NCI-H1436 treated with DMSO at 0.1 percent for 48 hours (cell line): ENCODE measurements at places on chromosomes 11 and 22.

DNA sequence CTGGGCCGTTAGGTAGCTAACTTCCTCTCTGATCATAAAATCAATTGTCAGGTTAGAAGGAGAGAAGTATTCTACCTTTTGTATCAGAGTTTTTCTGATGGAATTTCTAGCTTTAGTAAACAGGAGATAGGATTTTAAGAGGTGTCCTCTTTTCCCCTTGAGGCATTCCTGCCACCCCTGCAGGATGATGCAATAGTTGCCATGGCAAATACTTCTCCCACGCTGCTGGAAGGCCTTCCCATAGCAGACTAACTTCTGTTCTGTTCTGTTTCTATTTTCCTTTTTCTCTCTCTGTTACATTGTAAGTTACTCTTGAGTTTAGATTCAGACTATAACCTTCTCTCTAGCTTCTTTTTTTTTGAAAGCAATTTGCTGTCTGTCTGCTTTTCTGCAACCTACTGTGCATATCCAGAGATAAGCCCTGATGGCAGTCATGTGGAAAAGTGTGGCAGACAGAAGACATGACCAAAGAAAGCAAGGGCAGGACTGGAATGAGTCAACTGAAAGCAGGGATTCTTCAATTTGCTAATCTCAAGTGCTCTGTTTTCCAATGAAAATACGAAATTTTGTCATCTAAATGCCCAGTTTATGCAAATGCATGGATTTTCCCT is 679.1 kb downstream of the DLG2 start:
- no peak for DNase-seq

DNA sequence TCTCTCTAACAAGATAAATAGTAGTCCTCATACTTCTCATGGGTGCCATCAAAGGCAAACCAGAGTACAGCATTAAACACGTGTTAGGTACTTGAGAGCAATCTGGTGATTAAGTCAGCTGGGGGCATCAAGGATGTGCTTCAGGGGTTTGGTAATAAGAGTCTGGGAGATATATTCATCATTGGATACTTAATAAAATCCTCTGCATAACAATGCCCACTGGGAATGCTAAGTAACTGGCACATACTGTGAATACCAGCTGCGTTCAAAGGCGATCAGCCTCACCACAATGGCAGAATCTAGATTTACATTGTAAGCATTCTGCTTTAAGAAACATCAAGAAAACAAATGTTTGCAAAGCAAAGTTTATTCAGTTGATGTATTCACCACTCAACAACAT is 268.6 kb upstream of the PITPNB start:
- no peak for DNase-seq

DNA sequence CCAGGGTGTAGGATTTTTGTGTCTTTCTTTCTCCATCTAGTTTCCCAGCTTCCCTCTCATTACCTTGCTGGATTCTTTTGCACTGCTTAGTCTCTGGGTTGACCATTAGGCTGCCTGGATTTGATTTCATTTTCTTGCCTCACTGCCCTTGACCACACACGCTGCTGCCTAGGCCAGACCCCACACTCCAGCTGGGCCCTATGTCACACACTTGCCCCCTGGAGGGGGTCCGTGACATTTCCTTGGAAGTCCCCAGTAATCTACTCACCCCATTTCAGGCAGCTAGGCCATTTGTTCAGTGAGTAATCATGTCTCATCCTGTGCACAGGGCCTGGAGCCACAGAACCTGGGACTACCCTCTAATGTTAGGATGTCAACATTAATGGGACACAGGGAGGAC is 81.9 kb upstream of the SPON1 start:
- DNase-seq: no peak

DNA sequence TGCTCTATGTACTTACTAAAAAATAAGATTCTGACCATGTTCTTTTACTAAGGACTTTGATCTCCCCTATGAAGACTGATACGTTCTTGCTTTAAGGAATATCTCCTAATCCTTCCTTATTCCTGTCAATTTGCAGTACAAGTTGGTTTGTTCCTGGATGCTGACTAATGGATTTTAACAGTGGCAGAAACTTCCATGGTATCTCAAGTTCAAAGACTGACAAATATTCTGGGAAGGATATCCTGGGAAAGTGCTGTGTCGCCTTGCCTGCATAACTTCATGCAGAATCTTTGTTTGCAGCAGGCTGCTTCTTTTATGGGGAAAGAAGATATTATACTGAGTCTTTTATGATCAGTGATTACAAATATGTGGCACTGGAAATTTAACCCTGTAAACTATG is 8.4 kb upstream of the OR52J3 start:
- no peak for DNase-seq

GRCh38 chr11:77039491-77040400 is 5.5 kb downstream of the B3GNT6 start:
- DNase-seq: no peak

DNA sequence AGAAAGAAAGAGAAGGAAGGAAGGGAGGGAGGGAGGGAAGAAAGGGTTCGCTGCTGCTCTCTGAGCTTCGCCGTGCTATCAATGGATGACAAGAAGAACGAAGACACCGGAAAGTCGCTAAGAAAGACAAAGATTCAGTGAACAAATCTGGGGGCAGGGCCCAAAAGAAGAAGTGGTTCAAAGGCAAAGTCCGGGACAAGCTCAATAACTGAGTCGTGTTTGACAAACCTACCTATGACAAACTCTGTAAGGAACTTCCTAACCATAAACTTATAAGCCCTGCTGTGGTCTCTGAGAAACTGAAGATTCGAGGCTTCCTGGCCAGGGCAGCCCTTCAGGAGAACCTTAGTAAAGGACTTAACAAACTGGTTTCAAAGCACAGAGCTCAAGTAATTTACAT is 2.9 kb upstream of the TTLL1 start:
- DNase-seq: no peak

DNA sequence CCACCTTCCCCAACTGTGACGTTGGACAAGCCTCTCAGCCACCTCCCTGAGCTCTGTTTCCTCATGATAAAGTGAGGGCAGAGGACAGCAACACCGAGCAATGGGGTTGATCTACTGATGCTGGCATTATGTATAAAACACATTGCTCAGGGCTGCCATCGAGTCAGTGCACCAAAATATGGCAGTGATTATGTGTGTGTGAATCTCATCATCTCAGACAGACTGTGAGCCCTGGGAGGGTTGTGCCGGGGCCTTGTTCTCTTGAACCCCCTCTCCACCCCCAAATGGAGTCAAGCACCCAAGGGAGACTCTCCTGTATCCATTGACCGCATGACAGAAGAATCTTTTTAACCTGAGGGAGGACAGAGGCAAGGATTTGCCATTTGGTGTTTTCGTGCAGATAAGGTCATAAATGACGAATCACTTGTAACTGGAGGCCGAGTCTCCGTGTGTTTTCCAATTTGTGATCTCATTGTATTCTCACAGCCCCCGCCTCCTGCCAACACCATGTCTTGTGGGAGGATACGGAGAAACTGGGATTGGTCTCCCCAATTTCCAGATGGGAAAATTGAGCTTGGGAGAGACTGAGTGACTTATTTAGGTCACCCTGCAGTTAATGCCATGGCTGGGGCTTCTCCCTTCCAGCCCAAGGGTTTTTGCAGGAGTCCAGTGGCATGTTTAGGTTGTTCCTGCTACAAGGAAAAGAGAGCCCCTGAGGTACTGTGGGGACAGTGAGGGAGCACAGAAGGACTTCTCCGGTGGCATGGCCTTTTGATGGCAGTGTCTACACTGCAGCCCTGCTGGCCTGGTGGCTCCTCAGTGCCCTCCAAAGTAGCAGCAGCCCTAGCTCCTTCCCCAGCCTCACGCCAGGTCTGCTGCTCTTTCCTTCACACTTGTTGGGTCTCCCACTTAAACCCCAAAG is 52.4 kb downstream of the CHRDL2 start:
- no peak for DNase-seq

- DNase-seq: no peak
These were observed 37.8 kb downstream of the PRR5L start for GRCh38 chr11:36333897-36334296.

- no peak for DNase-seq
These were observed 204 bp downstream of the FADS2 start for GRCh38 chr11:61828379-61828628.

- DNase-seq: no peak
These were observed 56.3 kb upstream of the SLC5A12 start for GRCh38 chr11:26778000-26778757.

DNA sequence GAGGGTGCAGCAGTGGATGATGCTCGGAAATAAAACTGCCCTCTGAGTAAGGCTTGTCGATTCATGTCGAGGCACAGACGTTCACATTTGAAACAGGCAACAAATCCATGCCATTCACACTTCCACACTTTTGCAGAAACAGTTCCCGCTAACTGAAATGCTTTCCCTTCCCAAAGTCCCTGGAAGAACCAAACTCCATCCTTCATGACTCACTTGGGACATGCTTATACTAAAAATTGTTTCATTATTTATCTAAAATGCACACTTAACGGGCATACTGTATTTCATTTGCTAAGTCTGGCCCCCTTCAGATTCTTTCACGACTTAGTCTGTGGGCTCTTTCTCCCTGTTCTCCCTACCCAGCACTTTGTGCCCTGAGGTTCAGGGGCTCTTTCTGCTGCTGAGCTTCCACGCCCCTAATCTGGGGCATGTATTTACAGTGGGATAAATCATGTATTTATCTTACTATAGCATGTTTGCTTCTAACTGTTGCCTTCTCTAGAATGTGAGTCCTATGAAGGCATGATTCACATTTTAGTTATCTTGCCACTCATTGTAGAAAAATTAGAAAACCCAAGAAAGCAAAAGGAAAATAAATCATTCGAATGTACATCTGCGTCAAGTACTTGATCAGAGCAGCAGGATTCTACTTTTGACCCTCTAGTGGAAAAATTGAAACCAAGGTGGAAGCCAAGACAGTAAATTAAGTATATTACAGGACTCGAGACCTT is 12.5 kb downstream of the SCGB1A1 start:
- DNase-seq: no peak

DNA sequence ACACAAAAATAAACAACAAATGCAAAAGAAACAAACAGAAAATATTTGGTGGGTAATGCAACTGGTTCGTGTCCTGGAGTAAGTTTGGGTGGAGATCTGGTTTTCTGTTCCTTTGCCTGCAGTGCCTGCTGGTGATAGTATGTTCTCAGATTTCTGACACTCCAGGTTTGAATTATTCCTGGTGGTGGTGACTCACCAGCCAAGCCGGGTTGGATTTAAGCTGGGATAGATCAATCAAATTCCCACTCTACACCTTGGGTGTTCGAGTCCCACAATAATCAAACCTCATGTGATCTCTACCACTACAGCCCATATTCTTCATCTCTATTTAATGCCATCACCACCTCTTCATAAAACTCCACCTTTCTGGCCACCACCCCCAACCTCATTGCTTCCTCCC is 421.8 kb downstream of the NTM start:
- DNase-seq: no peak

- DNase-seq: no peak
These were observed 2.5 kb downstream of the TP53AIP1 start for GRCh38 chr11:128940156-128940555.

- no peak for DNase-seq
These were observed 81.4 kb downstream of the PPP6R3 start for GRCh38 chr11:68541991-68542390.

DNA sequence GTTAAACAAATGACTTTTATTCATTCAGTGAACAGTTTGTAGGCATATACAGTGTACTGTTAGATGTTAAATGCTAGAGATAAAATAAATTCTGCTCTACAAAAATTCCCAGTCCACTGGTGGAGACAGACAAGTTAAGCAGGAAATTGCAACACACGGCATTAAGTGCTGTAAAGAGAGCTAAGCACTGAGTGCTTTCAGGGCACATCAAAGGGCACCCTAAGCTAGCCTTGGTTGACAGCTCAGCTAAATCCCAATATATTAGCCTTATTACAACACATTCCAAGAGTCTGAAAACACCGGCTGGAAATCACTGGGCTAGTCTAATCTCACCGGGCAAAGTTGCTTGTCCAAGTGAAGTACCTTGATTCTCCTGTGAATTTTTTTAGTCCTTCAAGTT is 55.1 kb downstream of the NOX4 start:
- DNase-seq: no peak

DNA sequence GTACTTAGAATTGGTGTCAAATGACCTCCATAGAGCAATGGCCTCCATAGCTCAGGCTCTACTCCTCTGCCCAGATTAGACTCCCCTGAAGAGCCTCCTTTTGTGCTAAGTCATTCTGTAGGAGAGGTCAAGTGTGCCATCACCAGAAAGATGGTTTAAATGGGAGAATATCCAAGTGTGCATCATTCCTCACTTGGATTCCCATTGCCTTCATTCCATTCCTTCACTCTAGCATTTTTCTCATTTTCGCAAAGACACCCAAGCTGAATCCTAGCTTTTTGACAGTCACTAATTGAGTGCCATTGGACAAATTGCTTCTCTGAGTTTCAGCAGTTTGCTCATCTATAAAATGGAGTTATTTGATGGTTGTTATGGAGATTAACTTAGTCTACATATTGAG is 16.9 kb downstream of the CLMP start:
- no peak for DNase-seq

DNA sequence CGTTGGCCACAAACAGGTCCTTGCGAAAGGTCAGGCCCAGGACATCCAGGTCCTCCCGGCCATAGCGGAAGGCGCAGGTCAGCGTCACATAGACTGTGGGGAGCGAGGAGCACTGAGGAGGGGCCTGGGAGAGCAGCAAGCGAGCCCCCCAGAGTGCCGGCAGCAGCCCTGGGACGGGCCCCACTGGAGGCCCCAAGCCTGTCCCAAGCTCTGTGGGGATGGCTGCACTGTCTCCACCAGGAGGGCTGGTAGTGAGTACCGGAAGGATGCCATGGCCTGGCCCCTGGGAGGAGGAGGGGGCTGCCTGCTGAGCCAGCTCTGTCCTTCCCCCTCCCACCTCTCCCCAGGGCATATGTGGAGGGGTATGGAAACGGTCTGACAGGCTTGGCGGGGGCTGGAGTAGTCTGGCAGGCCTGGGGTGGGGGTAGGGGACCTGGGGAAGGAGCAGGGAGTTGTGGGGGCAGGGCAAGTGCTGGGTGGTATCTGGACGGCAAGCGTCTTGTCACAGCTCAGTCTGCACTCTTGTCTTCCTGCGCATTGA is 42.9 kb downstream of the TPBGL start:
- DNase-seq: no peak

GRCh38 chr22:35616043-35616442 is 1.1 kb downstream of the MB start:
- DNase-seq: no peak

DNA sequence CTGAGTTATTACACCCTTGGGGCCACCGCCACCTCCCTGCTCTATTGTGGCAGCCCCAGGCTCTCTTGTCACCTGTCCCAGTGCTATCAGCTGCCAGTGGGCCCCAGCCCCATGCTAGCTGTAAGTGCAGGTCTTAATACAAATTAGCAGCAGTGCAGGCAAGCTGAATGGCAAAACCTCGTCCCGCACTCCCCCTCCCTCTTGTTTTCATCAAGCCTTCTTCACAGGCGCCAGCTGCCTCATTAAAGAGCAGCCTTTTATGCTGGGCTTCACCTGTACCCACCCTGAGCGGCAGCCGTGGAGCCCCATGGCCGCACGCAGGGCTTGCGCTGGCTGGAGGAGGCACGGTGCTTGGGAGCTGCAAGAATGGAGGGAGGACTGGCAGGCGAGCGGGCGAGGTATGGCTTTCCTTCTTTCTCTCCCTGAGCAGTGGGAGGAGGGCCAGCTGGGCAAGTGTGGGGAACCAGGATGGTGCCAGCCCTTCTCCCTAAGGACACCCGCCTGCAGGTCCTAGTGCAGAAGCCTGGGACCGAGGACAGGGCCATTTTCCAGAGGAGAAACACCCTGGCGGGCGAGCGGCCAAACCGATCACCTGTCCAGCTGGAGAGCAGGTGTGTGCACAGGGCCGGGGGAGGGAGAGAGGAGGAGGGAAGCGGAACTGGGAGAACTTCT is 70.7 kb downstream of the FLI1 start:
- peak; percentile 60 for DNase-seq
